H9 (cell line): ENCODE measurements at places on chromosomes 11 and 22. TPM values are rescaled to one million over a fixed set of nuclear protein-coding genes. Genes with fewer than 3 reads are reported as not detected.

DNA sequence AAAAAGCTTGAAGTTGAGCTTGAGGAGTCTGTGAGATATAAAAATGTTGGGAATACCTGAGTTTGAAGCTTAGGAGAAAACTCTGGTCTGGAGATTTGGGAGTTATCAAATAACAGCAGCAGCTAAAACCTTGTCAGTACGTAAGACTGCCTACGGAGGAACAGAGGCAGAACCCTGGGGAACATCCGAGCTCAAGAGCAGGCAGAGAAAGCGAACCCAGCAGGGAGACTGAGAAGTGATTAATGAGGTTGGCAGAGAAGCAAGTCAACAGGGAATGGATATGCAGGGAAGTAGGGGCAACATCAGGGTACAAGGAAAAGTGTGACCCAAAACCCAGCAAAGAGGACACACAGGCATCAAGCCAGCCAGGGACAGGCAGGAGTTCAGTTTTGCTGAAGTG lies 12.6 kb upstream of the MTFP1 start:
- no peak for DNase-seq

DNA sequence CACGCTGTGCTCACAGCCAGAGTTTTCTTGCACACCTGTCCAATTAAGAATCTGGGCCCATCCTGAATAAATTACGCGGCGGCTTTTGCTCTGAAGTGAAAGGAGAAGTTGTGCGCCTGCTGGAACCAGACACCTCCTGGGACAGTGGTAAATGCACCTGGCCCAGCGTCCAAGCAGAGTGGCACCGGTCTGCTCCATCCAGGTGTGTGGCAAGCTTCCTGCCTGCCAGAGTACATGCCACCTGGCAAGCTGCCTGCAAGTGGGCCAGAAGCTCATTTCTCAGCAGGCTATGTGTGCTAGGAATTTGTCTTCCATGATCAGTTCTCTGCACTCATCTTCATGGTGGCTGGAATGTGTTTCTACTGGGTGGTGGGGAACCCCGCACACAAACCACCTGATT lies 660.6 kb downstream of the ETS1 start:
- no peak for DNase-seq

DNA sequence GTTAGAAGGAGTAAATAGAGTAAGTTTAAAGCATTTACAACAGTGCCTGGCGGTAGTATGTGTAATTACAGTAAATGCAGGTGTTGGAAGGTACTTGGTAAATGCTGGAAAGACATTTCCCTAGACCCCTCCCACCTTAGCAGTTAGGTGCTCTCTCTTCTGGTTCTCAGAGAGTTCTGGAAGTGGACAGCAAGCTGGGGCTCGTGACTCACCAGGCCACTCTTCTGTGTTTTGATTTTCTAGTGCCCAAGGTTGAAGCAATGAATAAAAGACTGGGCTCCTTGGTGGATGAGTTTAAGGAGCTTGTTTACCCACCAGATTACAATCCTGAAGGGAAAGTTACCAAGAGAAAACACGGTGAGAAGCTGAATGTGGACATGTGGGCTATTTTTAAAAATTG lies 27.6 kb downstream of the SNU13 start:
- DNase-seq = no peak

GRCh38 chr11:19394525-19395016 lies 153.8 kb upstream of the E2F8 start:
- DNase-seq = no peak

- DNase-seq = no peak
Observed at GRCh38 chr11:107547961-107548360, 17.6 kb downstream of the ALKBH8 start.

- peak; percentile 86 for DNase-seq
Observed at GRCh38 chr11:127003260-127003981, 2.9 kb upstream of the KIRREL3 start.

KMT5B gene
- total RNA-seq = 61.2 and 61.6 TPM in 2 replicates
